ENCODE measurements at places on chromosomes 2 and 18.
A peak's percentile ranks its signal among the peaks of the same experiment; 100 is the strongest.

DNA sequence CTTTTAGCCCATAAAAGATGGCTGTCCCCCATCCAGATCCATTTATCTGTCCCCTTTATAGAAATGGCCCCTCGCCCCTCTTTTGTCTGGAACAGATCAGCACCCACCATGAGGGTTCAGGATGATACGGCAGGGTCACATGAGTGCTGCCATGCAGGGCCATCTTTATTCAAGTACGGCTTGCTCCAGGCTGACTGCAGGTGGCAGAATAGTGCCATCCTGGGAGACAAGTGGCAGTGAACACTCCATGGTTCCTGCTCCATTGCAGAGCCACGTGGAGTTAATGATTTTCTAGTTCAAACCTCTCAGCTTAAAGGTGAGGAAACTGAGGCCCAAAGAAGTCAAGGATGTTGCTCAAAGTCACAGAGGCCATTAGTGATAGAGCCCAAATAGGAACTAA, 180.6 kb downstream of the CLIP4 start:
- DNase-seq: no peak

DNA sequence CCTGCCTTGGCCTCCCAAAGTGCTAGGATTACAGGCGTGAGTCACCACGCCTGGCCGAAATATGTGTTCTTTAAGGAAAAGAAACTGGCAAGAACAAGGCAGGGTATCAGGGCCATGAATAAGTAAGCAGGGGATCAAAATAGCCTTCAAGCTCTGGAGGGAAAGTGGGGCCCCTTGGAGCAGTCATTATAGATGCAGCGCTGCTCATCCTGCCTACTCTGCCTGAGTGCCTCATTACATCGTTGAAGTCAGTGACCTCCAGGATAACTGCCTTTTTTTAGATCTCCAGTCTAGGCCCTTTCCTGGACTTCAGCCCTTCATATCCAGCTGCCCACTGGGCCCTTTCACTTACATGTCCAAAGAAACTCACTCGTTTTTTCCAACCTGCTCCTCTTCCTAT, 69.8 kb upstream of the PPM1B start:
- DNase-seq: no peak

DNA sequence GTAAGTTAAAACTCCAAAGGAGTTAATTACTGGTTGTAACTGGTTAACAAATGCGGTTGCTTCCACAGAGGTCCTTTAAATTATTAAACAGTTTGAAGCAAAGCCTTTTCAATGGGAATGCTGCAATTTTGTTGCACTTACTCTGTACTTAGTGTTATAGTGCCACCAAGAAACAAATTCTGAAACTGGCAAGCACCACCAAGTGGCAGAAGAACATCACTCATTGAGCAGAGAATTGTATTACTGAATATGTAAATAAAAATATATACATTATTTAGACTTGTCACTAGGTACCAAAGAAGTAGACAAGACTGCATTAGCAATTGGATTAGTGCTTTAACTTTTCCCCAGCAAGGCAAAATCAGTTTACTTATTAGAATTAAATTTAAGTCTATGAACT, 2.6 kb upstream of the TMEFF2 start:
- DNase-seq: no peak

GRCh38 chr2:240596080-240596460, 9.5 kb downstream of the CAPN10 start:
- DNase-seq: no peak

- no peak for DNase-seq
Measured at GRCh38 chr18:46573156-46573555, 83.9 kb downstream of the LOXHD1 start.

- DNase-seq: no peak
Measured at GRCh38 chr2:74921236-74921736, 37.2 kb upstream of the POLE4 start.

- peak; percentile 31 for DNase-seq
Measured at GRCh38 chr2:71830497-71831192, 317.0 kb downstream of the CYP26B1 start.

DNA sequence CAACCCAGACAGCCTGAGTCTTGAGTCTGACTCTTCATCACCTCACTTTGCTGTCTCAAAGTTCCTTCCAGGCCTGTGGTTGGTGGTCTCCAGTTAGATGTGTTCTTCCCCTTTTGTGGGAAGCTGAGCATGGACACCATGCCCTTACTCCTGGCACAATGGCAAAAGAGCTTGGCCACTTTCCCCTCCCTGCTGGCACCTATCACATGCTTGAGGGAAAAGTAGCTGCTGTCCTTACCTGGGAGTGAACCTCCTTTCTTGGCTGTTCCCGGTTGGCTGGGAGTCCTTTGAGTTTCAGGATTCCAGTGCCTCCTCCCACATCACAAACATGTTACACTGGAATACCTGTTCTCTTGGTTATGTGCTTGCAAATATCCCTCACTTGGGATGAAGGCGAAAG, 97.8 kb downstream of the GATA6 start:
- DNase-seq: no peak

GRCh38 chr18:35345460-35345921, 1.3 kb upstream of the ZNF24 start:
- no peak for DNase-seq

- DNase-seq: peak; percentile 22
Measured at GRCh38 chr2:68806511-68807109, 64.6 kb downstream of the BMP10 start.

- DNase-seq: no peak
Measured at GRCh38 chr2:5368263-5368662, 323.9 kb upstream of the SOX11 start.

DNA sequence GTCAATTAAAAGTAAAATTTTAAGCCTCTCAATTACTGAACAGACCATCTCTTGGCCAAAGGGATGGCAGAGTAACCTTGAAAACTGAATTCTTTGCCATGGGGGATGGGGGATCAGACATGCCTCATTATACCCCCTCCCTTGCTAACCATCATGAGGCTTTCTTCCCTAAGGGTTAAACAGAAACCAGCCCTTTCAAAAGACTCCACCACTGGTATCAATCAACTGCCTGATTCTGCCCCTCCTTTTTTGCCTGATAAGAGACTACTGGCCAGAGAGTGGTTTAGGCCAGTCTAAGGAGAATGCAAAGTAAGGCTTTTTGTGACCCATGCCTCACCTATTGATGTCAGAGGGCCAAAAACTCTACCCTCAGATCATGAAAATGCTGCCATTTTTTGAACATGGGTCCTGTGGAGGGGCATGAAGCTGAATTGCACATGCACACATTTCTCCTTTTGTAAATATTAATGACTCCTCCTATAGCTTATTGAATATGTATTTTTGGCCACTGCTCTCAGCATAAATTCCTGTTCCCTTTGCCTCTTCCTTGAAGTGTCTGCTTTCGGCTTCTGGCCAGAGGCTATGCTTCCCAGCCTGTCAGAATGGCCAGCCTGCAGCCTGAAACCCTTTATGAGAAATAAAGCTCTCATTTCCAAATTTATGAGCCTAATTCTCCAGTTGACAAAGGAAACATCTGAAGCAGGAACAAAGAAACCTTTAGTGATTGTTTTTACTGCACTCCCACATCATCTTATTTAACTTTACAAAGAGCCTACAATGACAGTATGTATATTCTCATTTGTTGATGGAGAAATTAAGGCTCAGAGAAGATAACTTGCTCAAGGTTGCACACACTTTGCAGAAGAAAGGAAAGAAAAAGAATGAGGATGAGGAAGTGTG, 270.7 kb upstream of the CELF4 start:
- DNase-seq: no peak

GRCh38 chr2:38574278-38574677, 28.4 kb downstream of the HNRNPLL start:
- no peak for DNase-seq

- DNase-seq: no peak
Measured at GRCh38 chr18:37671119-37671518, 105.5 kb upstream of the CELF4 start.

- no peak for DNase-seq
Measured at GRCh38 chr2:32719430-32719829, 91.6 kb downstream of the TTC27 start.

- no peak for DNase-seq
Measured at GRCh38 chr18:79554945-79555645, 124.5 kb upstream of the CTDP1 start.

DNA sequence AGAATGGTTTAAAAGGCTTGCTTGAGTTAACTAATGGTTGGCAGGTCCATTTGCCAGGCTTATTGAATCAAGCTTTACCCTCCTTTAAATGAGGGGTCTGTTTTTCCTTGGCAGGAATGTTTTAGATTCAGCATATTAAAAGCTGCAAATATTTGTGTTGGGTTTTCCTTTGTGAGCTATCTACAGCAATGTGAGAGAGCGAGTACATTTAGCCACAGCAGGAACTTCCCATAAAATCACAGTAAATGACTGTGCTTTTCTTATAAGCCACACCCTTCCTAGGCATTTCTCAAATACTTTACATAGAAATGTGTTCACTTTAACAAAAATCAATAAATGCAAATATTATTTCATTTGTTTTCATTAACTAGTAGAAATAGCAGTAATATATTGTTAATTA, 23.9 kb downstream of the CALCRL start:
- no peak for DNase-seq

GRCh38 chr2:218810256-218810655, 21.3 kb downstream of the PRKAG3 start:
- DNase-seq: no peak

- no peak for DNase-seq
Measured at GRCh38 chr2:171124541-171124940, 36.2 kb downstream of the TLK1 start.

DNA sequence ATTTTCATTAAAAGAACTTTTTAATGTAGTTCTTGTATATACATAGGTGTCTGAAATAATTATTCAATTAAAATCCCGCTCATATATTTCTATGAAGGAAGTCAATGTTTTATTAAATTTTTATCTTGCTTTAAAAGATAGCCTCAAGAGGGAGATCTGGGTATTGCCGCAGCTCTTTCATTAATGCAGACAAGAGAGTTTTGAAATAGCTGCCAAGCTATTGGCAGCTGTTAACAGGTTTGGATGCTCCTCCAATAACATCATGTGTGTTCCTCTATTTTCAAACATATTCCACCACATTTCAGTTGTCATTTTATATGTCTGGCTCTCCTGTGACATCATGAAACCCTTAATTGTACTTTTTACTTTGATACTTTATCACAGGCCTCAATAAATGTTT, 12.9 kb upstream of the NT5C1B start:
- DNase-seq: no peak

DNA sequence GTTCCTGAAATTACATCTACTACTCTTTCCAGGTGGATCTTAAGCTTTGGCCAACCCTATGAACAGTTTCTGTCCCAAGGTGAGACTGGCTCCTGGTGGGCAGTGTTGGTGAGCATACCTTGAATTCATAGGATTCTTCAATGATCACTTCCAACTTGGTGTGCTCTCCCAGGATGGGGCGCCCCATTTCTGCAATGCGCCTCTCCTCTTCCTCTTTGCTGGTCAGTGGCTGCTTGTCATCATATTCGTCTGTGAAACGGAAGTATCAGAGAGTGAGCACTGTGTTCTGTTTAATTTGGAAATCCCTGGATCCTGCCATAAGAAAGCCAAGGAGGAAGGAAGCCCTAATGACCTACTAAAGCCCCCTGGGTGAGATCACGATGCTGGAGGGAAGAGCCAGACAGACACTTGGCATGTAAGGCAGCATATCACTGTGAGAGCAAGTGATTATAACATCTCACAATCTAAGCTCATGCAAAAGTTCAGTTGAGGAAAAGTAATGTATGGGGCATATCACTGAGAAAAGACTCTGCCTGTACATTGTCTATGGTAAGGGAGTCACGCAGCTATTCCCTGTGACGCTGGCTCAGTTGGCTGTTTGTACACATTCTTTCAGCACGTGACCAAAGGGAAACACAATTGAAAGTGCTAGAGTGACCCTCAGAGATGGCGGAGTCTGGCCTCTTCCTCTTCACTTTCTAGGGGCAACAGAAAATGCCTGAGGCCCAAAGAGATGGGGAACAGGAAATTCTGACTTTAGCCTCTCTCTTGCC, 287.0 kb downstream of the SLC8A1 start:
- DNase-seq: no peak

DNA sequence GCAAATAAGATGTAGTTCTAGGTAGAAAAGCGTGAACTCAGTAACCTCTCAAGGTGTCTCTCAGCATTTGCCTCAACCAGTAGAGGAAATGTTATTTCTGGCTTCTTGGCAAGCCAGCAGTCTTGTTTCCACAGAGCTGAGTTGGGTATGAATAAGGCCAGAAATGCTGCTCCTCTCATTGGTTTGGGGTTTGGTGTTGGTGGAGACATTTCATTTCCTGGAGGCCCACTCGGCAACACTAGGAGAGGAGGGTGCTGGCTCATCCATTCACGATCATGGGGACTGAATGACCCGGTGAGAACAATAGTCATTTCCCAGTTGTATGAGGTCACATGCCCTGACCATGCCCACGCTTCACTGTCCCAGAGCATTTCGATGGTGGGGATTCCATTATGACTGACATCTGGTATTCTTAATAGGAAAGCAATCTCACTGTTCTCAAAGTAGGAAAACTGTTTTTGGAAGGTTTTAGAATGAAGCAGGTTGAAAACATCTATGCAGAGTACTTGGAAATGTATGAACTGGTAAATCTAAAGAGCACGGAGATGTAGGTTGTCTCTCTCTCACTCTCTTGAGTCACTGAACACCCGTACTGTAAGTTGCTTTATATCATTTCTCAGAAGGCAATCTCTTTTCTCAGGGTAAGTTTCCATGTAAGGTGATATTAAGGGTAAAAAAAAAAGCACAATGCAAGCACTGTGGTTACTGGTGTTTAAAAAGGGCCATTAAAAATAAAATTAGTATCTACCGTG, 37.1 kb upstream of the CTLA4 start:
- peak; percentile 19 for DNase-seq

- DNase-seq: no peak
Measured at GRCh38 chr18:10856132-10856531, 293.2 kb downstream of the PIEZO2 start.

DNA sequence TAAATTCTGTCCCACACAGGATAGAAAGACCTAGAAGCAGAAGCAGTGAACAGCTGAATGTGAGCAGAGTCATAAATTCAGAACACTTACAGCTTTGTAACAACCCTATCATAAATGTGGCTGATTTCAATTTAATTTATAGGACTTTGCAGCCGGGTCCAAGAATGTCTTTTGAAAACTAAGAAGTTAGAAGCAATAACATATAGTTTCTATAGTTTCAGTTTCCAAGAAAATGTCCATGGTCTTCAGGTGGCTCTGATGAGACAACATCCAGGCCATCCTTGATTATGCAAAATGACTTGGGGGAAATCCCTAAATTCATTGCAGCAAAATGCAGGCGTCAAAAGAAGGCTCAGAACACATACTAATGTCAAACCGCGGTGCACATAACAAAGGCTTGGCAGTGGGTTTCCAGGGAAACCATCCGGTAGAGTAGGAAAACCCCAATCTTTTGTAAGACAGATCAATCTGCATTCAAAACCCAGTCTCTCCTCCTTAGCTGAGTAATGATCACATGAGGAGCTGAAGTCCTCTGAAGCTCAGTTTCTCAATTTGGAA, 442.2 kb upstream of the ID2 start:
- no peak for DNase-seq

- no peak for DNase-seq
Measured at GRCh38 chr2:238267341-238267710, 21.1 kb downstream of the PER2 start.

Measured in stromal cell of bone marrow (primary cell).